ENCODE measurements at places on chromosomes 2 and 18.
A peak's percentile ranks its signal among the peaks of the same experiment; 100 is the strongest.

- DNase-seq = peak; percentile 50
These were observed 697 bp downstream of the LGALSL start for GRCh38 chr2:64454386-64455332.

- DNase-seq = no peak
These were observed 58.9 kb upstream of the SMAD7 start for GRCh38 chr18:49009661-49010060.

DNA sequence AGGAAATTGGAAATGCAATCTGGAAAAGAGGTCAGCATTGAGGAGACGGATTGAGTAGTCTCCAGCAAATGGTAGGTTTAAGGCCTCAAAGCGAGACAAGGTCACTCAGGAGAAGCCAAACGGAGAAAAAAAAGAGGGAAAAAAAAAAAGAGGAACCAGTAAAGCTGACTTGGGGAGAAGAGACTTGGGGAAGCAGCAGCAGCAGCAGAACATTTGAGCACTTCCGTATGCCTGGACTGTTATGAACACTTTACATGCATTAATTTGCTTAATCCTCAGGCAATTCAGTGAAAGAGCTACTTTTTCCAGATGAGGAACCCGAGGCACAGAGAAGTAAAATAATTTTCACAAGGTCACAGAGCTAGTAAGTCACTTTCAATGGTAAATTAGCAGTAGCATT is 81.3 kb downstream of the OSBPL6 start:
- no peak for DNase-seq

GRCh38 chr2:29460190-29460589 is 345.0 kb downstream of the CLIP4 start:
- DNase-seq = no peak

GRCh38 chr2:85744741-85745601 is 8.8 kb upstream of the ATOH8 start:
- no peak for DNase-seq

GRCh38 chr2:156511803-156512202 is 75.6 kb downstream of the GPD2 start:
- no peak for DNase-seq

DNA sequence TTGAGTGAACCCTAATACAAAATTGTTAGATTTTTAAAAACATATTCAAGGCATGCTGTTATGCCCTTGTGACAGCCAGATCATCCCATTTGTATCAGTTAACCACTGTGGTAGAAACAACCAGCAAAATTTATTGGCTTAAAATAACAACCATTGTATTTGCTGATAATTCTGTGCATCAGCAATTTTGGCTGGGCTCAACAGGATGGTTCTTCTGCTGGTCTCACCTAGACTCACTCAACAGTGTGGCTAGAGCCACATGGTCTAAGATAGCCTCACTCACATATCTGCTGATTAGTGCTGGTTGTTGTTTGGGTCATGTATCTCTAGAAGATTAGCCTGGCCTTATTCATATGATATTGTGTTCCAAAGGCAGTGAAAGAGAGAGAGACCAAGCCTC is 160.1 kb upstream of the GATA6 start:
- DNase-seq = no peak

DNA sequence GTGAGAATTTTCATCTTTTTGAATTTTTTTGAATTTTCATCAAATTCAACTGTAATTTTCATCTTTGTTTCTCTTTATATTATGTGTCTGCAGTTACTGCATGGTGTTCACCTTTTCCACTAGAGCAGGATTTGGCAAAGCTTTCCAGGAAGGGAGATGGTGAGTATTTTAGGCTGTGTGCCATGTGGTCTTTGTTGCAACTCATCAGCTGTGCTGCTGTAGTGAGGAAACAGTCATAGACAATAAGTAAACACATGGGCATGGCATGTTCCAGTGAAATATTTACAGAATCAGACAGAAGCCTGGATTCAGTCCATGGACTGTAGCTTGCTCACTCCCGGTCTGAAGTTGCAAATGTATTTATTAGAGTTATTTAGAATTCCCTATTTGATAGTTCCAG is 120.4 kb downstream of the DCDC2C start:
- no peak for DNase-seq

GRCh38 chr18:76994086-76994654 is 138.4 kb downstream of the MBP start:
- no peak for DNase-seq

GRCh38 chr2:65354773-65355172 is 77.6 kb downstream of the SPRED2 start:
- DNase-seq = no peak

- DNase-seq = no peak
These were observed 62.1 kb downstream of the LRRTM1 start for GRCh38 chr2:80242355-80242910.

GRCh38 chr2:18585526-18585925 is 3.8 kb downstream of the NT5C1B start:
- DNase-seq = no peak

- DNase-seq = no peak
These were observed 39.1 kb downstream of the CRACDL start for GRCh38 chr2:98896944-98897343.

Data from D721Med (cell line).